ENCODE measurements at places on chromosomes 7 and 10.

- no peak for ATAC-seq
Measured at GRCh38 chr7:148397551-148397950, 193.0 kb upstream of the C7orf33 start.

DNA sequence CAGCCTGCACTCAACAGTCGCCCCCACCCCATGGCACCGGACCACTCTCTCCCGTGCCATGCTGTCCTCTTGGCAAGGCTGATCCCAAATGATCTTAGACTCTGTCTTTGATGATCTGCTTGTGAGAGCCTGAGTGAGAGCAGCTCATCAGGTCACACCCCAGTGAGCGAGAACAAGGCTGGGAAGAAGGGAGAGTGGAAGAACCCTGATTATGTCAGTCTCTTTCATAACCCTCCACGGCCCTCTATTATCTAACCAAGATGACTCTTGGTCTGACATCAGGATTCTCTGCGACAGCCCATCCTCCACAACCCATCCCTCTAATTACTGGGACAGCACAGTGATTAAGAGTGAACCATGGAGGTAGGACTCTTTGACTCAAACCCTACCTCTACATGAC is 53.1 kb upstream of the C7orf33 start:
- ATAC-seq, result peak; percentile 41

DNA sequence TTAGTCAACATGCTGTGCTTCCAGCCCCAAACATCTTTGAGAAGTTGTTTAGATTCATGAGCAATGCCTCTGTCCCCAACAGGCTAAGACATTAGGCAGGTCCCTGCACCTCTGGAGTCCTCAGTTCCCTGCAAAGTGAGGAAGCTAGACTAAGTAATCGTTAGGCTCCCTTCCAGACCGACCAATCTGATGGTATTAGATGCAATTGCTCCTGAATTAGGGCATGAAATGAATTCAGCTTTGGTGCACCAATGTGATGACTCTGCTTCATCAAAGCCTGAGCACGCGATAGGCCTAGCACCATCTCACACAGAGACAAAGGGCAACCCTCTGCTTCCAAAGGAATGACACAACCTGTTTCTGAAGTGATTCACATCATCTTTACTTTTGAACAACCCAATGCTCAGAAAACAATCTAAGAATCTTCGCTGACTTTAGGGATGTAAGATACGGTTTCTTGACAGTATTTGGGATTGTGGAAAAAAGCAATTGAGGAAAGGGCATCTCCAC is 723 bp upstream of the TES start:
- peak; percentile 15 for ATAC-seq

GRCh38 chr10:122368502-122369254 is 5.8 kb upstream of the PLEKHA1 start:
- no peak for ATAC-seq

DNA sequence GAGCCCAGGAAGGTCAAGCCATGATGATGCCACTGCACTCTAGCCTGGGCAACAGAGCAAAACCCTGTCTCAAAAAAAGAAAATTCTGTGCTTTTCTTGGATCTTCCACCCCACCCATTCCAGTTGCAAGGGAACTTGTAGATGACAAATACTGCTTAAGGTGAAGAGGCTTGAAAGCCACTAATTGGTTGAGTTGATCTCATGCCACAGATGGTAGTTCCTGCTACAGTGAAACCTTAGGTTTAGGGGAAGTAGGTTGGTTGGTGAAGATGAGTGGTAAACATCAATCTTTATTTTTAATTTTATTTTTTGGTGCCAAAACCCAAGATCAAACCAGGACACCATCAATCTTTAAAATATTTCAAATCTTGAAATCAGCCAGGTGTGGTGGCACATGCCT is 2.9 kb upstream of the GDI2 start:
- ATAC-seq, result no peak

- ATAC-seq, result no peak
Measured at GRCh38 chr10:123355748-123356481, 201.7 kb downstream of the BUB3 start.

GRCh38 chr7:151978616-151979015 is 22.4 kb downstream of the GALNTL5 start:
- ATAC-seq, result no peak

DNA sequence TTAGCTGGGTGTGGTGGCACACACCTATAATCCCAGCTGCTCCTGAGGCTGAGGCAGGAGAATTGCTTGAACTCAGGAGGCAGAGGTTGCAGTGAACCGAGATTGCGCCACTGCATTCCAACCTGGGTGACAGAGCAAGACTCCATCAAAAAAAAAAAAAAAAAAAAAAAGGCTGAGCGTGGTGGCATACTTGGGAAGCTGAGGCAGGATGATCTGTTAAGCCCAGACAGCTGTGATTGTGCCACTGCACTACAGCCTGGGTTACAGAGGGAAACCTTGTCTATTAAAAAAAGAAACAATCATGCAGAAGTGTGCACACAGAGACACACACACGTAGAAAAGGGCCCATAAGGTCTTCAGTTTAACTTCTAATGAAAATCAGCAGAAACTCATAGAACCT is 150.6 kb downstream of the TPST1 start:
- ATAC-seq, result no peak

DNA sequence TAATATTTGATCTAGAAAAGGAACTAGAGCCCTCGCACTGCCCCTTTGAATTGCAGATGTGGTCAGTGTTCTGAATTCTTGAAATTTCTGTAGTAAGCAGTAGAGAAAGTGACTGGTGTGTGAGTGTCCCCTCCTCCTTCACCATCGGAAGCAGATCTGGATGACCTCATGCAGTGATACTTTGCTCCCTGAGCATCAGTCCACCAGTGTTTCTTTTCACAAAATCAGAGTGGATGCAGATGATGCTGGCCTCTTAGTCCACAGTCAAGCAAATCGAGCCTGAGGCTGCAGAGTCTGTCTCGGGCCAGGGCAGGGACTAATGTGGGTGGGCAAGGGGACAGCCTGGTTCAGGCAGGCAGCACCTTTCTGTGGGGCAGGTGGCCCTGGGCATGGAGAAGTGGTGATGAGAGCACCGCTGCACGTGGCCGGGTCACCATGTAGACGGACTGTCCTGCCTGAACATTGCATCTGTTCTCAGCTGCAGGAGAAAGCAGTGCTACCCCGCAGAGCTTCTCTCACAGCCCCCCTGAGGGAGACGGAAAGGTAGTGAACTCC is 5.4 kb downstream of the INSIG1 start:
- no peak for ATAC-seq

- no peak for ATAC-seq
Measured at GRCh38 chr10:64798297-64798696, 1277.1 kb downstream of the REEP3 start.

DNA sequence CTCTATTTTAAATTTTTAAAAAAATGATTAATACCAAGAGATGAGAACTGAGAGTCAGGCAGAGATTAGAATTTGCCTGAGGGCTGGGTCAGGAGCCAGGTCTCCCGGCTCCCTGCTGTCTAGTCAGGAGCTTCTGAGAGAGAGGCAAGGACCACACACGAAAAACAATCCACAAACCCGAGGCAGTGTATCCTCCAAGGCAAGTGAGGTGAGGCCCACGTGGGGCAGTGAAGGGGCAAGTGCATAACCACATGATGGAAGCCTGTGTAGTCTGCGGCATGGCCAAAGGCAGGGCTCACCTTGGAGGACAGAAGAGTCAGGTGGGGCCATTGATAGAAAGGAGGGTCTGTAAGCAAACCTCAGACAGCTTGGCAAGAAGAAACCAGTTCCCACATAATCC is 541.2 kb upstream of the FOXK1 start:
- no peak for ATAC-seq

DNA sequence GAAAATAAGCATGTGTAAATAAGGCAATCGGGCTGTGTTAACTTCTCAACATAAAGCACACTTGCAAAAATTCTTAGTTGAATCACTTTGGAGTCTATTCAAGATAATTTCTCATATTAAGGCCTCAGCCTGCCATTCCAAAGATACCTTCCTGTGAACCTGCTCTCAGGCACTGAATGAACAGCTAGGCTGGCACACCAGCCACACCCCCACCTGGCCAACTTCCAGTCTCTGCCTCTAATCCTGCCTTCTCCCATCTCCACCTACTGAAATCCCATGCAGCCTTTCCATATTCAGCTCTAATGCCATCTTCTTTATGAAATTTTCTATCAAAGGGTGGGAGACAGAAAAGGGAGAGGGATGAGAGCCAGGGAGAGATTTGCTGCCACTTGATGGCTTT is 17.1 kb upstream of the MACROH2A2 start:
- no peak for ATAC-seq

DNA sequence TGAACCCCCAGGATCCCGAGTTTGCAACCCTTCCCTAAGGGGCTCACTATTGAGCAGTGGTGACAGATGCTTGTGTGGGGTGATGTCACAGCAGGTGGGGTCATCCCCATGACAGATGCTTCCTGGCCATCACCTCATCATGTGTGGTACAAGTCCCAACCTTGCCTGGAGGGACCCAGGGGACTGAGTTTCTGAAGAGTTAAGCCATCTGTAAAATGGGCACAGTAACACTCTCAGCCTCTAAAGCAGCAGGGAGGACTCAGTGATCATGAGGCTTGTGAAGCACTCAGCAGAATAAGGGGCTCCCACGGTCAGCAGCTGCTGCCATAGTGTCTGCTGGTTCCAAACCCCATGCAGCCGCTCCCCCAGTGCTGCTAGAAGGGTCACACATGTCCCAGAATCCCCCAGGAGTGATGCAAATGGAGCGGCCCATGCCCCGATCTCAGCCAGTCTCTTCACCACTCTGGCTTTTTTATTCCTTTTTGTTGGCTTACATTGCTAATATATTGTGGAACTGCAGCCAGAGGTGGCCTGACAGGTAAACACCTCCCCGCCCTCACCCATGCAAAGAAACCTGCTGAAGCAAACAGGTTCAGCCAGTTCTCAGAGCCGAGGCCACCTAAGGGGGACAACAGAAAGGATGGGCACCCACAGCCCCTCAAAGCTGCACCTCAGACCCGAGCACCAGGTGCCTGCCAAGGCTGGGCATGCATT is 102.1 kb upstream of the PDGFA start:
- no peak for ATAC-seq

DNA sequence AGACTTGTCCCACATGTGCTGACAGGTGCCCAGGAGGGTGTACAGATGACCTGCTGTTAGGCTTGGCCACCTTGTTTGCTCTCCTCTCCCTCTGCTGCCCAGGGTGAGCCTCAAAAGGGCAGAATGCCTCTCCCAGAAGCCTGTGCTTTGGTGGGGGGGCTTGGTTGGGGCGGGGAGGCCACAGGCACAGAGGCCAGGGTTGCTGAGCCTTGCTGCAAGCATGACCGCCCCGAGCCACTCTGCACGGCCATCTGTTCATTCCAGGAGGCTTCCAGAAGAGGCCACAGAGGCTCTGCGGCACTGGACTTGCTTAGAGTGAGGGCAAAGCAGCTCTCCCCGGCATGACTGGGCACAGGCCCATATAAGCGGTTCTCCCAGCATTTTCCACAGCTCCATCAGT is 190.8 kb downstream of the GLRX3 start:
- ATAC-seq, result no peak

DNA sequence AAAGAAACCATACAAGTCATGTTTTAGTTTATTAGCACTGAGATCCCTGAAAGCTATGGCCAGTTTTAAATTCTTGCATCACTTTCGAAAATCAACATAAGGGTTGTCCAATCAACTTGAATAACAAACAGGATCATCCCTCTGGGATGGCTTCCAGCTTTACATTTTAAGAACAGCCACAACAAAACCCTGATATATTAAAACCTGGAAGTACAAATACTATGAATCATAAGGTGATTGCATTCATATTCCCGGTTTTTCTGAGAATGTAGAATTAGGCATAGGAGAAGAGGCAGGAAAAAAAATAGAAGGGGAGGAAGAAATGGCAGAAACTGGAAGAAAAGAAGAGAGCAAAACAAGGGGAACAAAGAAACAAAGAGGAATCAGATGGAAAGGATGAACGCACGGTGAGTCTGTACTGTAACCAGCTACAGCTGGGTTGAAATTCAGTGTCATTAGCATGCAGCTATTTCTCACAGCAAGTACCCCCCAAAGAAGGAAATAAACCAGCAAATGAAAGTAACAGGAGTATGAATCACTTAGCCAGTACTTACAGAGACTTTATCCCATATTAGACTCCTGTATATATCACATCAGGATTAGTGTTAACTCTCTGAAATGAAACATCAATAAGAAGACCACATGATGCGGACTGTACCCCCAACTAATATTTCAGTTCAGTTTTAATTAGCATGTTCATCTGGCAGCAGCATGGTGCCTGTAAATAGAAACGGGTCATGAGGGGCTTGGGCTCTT is 301.3 kb downstream of the RNLS start:
- ATAC-seq, result peak; percentile 66

- no peak for ATAC-seq
Measured at GRCh38 chr10:95275726-95276366, 15.0 kb downstream of the PDLIM1 start.

GRCh38 chr7:92043637-92044036 is 90.6 kb downstream of the CYP51A1 start:
- ATAC-seq, result no peak

- ATAC-seq, result peak; percentile 10
Measured at GRCh38 chr7:22821702-22822485, 755 bp downstream of the TOMM7 start.

- ATAC-seq, result no peak
Measured at GRCh38 chr10:10222304-10222841, 795.3 kb upstream of the CELF2 start.

DNA sequence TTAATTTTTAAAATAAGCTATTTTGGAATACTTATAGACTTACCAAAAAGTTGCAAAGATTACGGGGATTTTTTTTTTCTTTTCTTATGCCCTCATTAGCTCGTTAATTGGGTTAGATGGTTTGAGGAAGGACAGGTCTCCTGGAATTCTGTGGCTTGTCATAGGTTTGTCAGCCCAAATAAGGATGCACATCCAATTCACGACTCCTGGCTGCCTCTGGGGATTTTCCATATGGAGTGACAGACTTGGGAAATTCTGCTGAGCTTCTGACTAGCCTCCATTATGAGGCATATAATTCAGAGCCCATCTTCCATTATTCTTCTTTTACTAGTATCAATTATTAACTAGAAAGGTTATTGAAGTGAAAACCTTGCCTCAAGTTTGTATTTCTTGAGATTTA is 102.1 kb downstream of the AUTS2 start:
- no peak for ATAC-seq

- ATAC-seq, result no peak
Measured at GRCh38 chr10:48792687-48793096, 108.0 kb downstream of the WDFY4 start.
